ENCODE measurements at places on chromosomes 12 and 14.

DNA sequence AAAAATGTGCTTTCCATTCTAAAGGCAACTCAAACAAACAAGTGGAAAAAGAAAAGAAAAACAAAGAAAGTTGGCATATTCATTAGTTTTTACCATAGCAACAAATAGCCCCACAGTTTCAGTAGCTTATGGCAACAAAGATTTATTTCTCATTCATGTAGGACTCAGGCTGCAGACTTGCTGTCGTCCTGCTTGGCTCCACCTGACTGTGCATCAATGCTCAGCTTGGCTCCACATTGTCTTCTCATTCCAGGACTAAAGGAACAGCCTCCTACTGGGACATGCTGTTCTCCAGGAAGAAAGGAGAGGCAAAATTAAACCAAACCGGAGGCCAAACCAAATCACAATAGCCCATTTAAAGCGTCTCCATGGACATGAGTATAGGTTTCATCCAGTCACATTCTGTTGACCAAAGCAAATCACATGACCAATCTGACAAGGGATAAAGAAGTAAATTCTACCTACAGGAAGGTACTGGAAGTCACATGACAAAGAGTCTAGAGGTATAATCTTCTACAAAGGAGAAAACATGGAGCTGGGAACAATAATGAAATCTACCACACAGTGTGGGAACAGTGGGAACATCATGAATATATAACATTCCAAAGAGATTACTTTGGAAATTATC is 222.5 kb downstream of the PIK3C2G start:
- no peak for DNase-seq

GRCh38 chr14:102370305-102370809 is 7.6 kb downstream of the TECPR2 start:
- no peak for DNase-seq

GRCh38 chr12:53939141-53940108 is 794 bp downstream of the HOXC13 start:
- no peak for DNase-seq

DNA sequence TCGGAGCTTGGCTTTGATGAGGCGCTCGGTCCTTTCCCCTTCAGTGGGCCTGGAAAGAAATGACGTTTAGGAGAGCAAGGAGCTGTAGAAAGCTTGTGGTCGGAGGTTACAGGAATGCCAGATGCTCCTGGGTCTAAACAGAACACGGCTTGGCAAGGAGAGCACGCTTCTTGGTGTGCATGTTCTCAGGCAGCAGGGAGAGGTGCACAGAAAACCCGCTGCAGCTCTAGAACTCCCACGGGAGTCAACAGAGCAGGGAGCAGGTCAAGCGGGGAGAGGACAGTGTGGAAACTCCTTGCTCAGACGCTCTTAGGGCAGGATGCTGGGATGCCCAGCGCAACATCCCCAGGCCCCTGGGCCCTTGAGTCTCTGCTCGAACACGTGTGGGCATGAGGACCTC is 51.0 kb downstream of the SSH1 start:
- DNase-seq, result no peak

- peak; percentile 84 for DNase-seq
Measured at GRCh38 chr12:2034633-2035430, 18.0 kb upstream of the CACNA1C start.

- DNase-seq, result no peak
Measured at GRCh38 chr12:77315407-77315806, 250.0 kb upstream of the E2F7 start.

DNA sequence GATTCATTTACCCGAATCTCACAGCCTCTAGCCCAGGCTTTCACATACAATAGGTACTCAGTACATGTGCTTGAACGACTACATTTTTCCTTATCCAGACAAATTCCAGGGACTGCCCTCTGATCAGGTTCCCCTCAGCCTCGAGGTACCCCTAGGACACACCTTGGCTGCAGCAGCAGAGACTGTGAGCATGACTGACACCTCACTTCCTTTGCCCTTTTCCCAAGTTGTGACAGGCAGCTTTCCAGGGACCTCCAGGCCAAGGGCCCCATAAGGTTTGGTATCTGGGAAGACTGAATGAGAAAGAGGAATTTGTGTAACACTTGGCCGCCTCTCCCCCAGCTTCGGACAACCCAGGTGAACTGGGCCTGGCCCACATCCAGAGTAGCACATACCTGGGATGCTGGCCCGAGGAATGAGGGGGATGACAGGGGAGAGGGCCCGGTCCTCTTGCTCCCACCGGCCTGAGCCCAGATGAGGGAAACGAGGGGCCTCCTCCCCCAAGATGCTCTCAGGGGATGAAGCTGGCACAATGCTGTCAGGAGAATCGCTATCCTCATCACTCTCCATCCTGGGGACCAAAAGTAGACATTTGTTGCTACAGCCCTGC is 10.2 kb upstream of the PRKAG1 start:
- DNase-seq, result no peak

Measured in NCI-H2029 (cell line).